ENCODE measurements at places on chromosomes 1 and 21.

DNA sequence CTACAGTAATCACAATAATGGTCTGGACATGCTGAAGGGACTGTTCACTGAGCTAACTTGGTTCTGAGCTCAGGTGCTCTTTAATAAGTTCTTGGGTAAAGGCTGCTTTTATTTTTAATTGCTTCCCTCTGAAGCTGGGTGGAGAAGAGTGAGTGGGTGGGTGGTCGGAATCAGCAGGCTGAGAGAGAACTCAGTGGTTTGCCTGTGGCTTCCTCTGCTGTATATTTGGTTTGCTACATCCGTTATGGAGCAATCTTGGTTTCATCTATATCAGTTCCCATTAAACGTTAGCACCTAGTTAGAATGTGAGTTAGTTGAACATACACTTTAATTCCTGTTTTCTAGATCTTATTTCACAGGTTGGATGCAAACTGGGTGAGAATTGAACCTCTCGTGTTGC lies 23.3 kb downstream of the CNIH4 start:
- peak; percentile 71 for DNase-seq

- DNase-seq: no peak
Observed at GRCh38 chr1:183859831-183860230, 54.9 kb downstream of the RGL1 start.

DNA sequence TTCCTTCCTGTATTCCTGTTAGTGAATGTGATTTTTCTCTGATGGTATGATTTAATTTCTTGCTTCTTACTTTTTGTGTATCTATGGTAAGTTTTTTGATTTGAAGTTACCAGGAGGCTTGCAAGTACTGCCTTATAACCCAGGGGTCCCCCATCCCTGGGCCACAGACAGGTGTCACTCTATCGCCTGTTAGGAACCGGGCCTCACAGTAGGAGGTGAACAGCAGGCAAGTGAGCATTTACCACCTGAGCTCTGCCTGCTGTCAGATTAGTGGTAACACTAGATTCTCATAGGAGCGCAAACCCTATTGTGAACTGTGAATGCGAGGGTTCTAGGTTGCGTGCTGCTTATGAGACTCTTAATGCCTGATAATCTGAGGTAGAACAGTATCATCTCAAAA lies 143.3 kb downstream of the RPS6KC1 start:
- DNase-seq: no peak

GRCh38 chr1:35832276-35832905 lies 24.6 kb downstream of the AGO4 start:
- DNase-seq: no peak

DNA sequence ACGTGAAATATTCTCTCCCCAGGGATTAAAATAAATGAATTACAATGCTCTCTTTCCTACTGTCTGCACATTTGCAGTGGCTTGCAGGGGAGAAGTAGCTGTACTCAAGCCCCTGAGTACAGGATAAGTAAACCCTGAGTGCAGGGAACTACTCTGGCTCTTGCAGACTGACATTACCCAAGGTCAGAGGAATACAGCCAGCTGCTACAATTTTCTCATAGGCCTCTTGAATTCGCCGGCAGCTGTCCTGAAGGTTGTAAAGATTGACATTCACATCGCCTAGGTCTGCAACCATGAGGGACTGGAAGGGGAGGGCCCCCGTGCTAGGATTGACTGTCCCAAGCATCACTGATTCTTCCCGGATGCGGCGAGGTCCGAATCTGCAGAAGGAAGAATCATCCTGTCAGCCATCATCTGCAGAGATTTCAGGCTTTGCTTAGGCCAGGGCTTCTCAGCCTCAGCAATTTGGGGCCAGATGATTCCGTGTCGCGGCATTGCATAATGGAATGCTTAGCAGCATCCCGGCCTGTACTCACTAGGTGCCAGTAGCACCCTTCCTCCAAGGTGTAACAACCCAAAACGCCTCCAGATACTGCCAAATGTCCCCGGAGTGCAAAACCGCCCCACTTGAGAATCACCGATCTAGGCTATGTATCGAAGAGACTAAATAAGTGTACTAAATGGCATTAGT lies 1.7 kb downstream of the AGMAT start:
- DNase-seq: no peak
